ENCODE measurements at places on chromosomes 5 and 9. TPM values are rescaled to one million over a fixed set of nuclear protein-coding genes. Genes with fewer than 3 reads are reported as not detected.

DMRT2 gene
- not detected for total RNA-seq

EGFLAM gene
- not detected for total RNA-seq

MARCOL gene
- not detected for total RNA-seq

GLDC gene
- 4.1 TPM for total RNA-seq

SLC36A2 gene
- total RNA-seq: not detected

ECSCR gene
- total RNA-seq: 1.2 TPM

PAEP gene
- total RNA-seq: not detected

RGS7BP gene
- total RNA-seq: not detected

GABRA1 gene
- not detected for total RNA-seq

ENTREP1 gene
- not detected for total RNA-seq

CCDC171 gene
- 2.1 TPM for total RNA-seq

CDKN2AIPNL gene
- 44.7 TPM for total RNA-seq

IRX1 gene
- not detected for total RNA-seq

DIPK1B gene
- total RNA-seq: not detected

PTRH1 gene
- 28.8 TPM for total RNA-seq

PRUNE2 gene
- total RNA-seq: 0.40 TPM

TOR4A gene
- total RNA-seq: 4.8 TPM

CATSPER3 gene
- 0.17 TPM for total RNA-seq

SHISAL2B gene
- not detected for total RNA-seq

PCDHA3 gene
- total RNA-seq: not detected

ARSI gene
- not detected for total RNA-seq

OTP gene
- not detected for total RNA-seq

ERAP2 gene
- total RNA-seq: 37.8 TPM

SPINK1 gene
- not detected for total RNA-seq

FOCAD gene
- total RNA-seq: 29.4 TPM

CDX1 gene
- not detected for total RNA-seq

RC3H2 gene
- 31.2 TPM for total RNA-seq

GPBP1 gene
- total RNA-seq: 78.7 TPM

PPP3R2 gene
- not detected for total RNA-seq

PCDHAC2 gene
- total RNA-seq: not detected

BICD2 gene
- total RNA-seq: 25.4 TPM

FAM169A gene
- total RNA-seq: 9.2 TPM

ATG10 gene
- 9.1 TPM for total RNA-seq

PLAC8L1 gene
- total RNA-seq: 0.71 TPM

DPYSL3 gene
- 0.34 TPM for total RNA-seq

CEL gene
- total RNA-seq: 0.73 TPM

MVB12B gene
- 7.8 TPM for total RNA-seq
